OCI-M1 (cell line): ENCODE measurements at places on chromosomes 11 and 22.

- no peak for DNase-seq
Measured at GRCh38 chr11:85809191-85809590, 1.8 kb downstream of the SYTL2 start.

- peak; percentile 89 for DNase-seq
Measured at GRCh38 chr11:114258696-114259095, 37.5 kb upstream of the NNMT start.

DNA sequence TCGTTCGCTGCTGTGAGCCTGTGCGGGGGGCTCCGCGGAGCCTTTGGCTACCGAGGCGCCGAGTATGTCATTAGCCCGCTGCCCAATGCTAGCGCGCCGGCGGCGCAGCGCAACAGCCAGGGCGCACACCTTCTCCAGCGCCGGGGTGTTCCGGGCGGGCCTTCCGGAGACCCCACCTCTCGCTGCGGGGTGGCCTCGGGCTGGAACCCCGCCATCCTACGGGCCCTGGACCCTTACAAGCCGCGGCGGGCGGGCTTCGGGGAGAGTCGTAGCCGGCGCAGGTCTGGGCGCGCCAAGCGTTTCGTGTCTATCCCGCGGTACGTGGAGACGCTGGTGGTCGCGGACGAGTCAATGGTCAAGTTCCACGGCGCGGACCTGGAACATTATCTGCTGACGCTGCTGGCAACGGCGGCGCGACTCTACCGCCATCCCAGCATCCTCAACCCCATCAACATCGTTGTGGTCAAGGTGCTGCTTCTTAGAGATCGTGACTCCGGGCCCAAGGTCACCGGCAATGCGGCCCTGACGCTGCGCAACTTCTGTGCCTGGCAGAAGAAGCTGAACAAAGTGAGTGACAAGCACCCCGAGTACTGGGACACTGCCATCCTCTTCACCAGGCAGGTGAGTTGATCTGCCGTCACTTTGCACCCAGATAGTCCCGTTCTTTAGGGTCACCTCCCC lies 1.0 kb downstream of the ADAMTS15 start:
- DNase-seq, result no peak

GRCh38 chr11:130808541-130808940 lies 107.7 kb downstream of the SNX19 start:
- DNase-seq, result no peak

DNA sequence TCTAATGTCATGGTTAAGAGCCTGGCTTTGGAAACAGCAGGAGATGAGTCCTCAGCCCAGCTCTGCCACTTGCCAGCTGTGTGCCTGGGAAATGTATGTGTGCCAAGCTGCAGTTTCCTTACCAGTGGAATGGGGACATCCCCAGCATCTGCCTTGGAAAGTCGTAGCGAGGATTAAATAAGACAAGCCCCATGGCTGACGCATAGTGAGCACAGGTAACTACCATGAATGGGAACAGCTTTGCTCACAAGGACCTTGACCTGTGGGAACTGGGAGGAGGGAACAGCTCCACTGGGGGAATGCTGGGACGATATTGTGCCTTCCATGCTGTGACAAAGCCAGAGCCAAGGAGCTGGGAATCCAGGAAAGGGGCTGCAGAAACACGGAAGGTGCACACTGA lies 2.6 kb upstream of the DSCAML1 start:
- no peak for DNase-seq

DNA sequence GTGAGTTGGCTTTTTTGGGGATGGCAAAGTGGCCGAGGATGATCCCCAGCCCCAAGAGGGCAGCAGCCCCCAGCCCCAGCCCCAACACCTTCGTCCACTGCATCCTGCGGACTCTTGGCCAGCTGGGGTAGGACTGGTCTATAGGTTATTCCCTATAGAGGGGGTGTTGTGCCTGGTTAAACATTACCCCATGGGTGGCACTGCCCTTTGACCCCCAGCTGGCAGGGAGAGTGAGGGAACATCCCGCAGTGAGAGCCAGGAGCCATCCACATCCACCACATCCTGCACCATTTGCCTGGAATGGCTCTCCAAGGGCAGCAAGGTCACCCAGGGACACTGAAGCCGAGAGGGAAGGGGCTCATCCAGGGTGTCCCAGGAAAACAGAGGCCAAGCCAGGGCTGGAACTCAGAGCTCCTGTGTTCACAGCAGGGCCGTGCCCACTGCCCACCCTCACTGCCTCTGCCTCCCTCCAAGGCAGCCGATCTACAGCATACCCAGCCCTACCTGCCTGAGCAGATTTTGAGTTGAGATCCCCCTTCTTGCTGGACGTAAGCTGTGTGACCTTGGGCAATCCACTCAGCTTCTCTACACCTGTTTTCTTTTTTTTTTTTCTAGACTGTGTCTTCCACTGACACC lies at the start of gene NAALADL1:
TSS of gene NAALADL1 (minus strand) at position 135 of the 636 bp plus-strand sequence. CDS start at position 103, 32 bp downstream.
- DNase-seq, result no peak

DNA sequence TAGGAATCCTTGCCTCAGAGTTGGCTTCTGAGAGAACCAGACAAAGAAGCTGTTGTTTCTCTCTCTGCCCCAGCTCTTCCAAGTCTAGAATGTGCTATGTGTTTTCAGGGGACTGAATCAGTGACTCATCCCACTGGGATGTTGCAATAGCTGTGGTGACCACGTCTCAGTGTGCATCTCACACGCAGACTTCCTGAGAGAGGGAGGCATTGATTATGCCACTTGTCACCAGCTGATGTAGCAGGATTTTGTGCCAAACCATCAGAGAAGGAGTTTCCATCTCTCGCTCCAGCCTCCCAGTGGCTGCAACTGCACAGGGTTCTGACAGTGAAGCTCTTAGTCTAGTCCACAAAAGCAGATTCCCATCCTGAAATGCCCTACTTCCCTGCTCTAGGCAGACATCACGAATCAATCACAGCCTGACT lies 455.8 kb downstream of the MIAT start:
- DNase-seq, result peak; percentile 64

- DNase-seq, result no peak
Measured at GRCh38 chr11:39571081-39571480, 1888.4 kb downstream of the LRRC4C start.
